ENCODE measurements at places on chromosomes 3 and 15. TPM values are rescaled to one million over a fixed set of nuclear protein-coding genes. Genes with fewer than 3 reads are reported as not detected.

DNA sequence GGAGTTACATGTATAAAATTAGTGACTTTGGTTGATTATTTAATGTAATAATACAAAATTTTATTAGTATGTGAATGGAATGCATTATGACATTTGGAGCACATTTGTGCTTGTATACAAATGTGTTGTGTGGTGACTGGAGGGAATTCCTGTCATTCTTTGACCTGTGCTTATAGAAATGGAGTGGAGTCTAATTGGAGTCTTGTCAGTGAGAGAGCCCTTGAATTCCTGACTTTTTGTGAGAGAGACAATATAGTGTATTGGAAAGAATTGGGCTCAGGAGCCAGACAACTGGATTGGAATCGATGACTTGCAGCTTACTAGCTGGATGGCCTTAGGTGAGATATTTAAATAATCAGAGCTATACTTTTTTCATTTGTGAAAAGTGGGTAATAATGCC is 9.4 kb downstream of the TCF12 start:
- no peaks in the 10 kb centered on the region for H3K36me3 ChIP-seq
- H3K4me3 ChIP-seq, result no peak overlapping the region
- peak overlapping the region; percentile 6 for H3K27ac ChIP-seq

- DNase-seq, result no peak
- H3K4me1 ChIP-seq, result no peaks in the 10 kb centered on the region
- no peaks in the 10 kb centered on the region for H3K27me3 ChIP-seq
- peaks cover 10% of the 10 kb centered on the region for H3K36me3 ChIP-seq
These were observed 8.2 kb downstream of the AP3S2 start for GRCh38 chr15:89885611-89886010.

Gene LCMT2
- polyA plus RNA-seq, result 2.6 TPM

Gene PP2D1
- polyA plus RNA-seq, result 0.40 TPM

Measured in GM23338 (cell line).